ENCODE measurements at places on chromosomes 1 and 21. TPM values are rescaled to one million over a fixed set of nuclear protein-coding genes. Genes with fewer than 3 reads are reported as not detected.
A peak's percentile ranks its signal among the peaks of the same experiment; 100 is the strongest.

Gene SELENOF
- 357 TPM for polyA plus RNA-seq

Gene SELL
- polyA plus RNA-seq: 1,118 TPM

Gene GLIS1
- not detected for polyA plus RNA-seq

DNA sequence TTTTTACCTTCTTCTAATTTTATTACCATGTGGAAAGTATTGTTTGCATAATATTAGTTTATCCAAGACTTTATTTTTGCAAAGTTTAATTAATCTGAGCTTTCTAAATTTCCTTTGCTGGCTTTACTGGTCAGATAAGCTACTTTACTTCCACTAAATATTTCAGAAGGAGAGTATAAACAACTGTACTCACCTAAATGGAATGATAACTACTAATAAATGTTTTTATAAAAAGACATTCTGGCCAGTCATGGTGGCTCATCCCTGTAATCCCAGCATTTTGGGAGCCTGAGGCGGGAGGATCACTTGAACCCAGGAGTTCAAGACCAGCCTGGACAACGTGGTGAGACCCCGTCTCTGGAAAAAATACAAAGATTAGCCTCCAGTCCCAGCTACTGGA is 36.0 kb downstream of the ATP8B2 start:
- H3K36me3 ChIP-seq: no peaks in the 10 kb centered on the region
- H3K27me3 ChIP-seq: no peaks in the 10 kb centered on the region
- H3K4me1 ChIP-seq: no peaks in the 10 kb centered on the region
- H3K27ac ChIP-seq: no peak overlapping the region
- H3K4me3 ChIP-seq: no peak overlapping the region

GRCh38 chr1:27137544-27138075 is 17.3 kb downstream of the SLC9A1 start:
- no peak overlapping the region for H3K4me3 ChIP-seq
- no peaks in the 10 kb centered on the region for H3K36me3 ChIP-seq
- H3K27ac ChIP-seq: peak overlapping the region; percentile 99
- no peaks in the 10 kb centered on the region for H3K27me3 ChIP-seq
- peaks cover 75% of the 10 kb centered on the region for H3K4me1 ChIP-seq

- H3K4me3 ChIP-seq: no peak overlapping the region
- no peak overlapping the region for H3K27ac ChIP-seq
These were observed 136.6 kb downstream of the SYF2 start for GRCh38 chr1:25095635-25096200.

Gene TTC22
- not detected for polyA plus RNA-seq

- no peaks in the 10 kb centered on the region for H3K27me3 ChIP-seq
- peak overlapping the region; percentile 47 for H3K27ac ChIP-seq
- H3K4me1 ChIP-seq: no peaks in the 10 kb centered on the region
- no peak for DNase-seq
- H3K4me3 ChIP-seq: no peak overlapping the region
- H3K36me3 ChIP-seq: peaks cover 99% of the 10 kb centered on the region
These were observed 13.4 kb upstream of the OLFML3 start for GRCh38 chr1:113965703-113966412.

DNA sequence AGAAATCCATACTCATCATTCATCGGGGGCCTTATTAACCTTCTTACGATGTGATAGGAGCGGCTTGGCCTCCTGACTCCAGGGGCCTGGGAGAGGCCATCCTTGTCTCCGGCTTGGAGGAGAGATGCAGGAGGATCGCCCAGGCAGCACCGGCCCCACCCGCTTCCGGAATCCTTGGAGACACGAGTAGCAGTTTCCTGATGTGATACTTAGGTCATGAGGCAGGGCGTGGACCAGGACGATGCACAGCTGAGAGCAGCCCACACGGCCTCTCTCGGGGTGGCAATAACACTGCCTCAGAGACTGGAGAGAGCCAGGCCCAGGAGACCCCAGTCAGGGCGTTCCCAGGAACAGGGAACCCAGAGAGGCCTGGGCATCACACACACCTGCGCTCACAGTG is 163.6 kb upstream of the ARHGEF16 start:
- DNase-seq: no peak
- no peak overlapping the region for H3K27ac ChIP-seq
- no peaks in the 10 kb centered on the region for H3K27me3 ChIP-seq
- no peak overlapping the region for H3K4me3 ChIP-seq

DNA sequence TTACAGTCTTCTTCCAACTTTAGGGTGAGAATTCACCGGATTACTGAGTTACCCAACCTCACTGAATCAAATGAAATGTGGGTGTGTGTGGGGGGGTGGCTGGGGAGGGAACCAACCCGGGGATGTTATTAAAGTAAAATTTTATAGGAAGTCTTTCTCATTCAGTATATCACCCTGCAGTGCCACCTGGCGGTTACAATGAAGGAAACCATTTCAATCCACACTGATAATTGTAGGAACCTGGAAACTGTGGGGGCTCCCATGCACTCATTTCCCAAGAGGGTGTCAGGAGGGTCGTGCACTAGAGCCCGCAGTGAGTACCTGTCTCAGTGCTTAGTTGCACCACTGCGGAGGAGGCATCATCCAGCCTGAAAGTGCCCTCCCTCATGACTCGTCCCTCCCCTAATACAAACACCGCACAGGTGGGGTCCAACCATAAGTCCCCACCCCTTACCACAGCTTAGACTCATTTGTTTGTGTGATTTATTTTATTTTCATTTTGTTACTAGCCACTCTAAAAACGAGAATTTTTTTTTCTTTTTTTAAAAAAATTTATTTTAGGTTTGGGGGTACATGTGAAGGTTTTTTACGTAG is 29.1 kb upstream of the IGSF5 start:
- DNase-seq: peak; percentile 15
- H3K4me3 ChIP-seq: no peak overlapping the region
- no peaks in the 10 kb centered on the region for H3K27me3 ChIP-seq
- H3K36me3 ChIP-seq: no peaks in the 10 kb centered on the region
- H3K27ac ChIP-seq: no peak overlapping the region
- H3K4me1 ChIP-seq: no peaks in the 10 kb centered on the region

DNA sequence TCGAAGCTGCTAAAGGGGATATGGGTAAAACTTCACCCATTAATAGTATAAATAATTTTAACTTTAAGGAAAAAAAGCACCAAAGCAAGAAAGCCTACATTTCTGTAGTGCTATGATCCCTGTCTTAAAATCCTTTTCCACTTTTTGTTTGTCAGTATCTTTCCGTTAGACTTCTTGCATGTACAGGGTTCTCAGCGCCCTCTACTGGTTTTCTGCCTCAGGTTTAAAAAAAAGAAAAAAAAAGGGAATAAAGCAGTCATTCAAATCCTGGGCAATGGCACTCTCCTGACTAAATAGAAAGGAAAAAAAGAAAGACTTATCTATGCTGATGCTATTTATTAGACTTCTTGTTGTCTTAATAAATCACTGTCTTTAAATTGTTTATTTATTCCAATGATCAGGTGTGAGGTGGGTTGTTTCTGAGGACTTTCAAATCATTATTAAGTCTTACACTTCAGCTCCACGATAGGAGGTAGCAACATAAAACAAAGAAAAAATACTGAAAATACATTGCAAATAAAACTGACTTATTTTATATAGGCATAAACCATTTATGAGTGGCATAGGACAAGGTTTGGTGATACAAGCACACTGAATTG is 475.4 kb upstream of the NR5A2 start:
- no peaks in the 10 kb centered on the region for H3K4me1 ChIP-seq
- H3K36me3 ChIP-seq: no peaks in the 10 kb centered on the region
- H3K27me3 ChIP-seq: no peaks in the 10 kb centered on the region

DNA sequence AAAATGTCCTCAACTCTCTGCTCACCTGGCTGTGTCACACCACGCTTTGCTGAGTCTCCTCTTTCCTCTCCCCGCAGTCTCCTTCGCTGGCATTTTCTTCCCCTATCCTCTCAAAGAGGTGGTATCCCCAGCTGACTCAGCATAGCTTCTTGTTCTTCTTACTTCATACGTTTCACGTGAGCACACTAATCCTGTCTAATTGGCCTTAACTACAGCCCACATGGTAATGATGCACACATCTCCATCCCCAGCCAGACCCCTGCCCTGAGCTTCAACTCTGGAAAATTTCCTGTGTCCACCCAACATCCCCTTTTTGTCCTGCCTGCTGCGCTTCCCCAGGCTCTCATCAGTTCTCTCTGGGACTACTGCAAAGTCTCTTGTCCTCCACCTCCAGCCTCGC is 169.8 kb downstream of the TTLL7 start:
- peak; percentile 54 for DNase-seq
- no peak overlapping the region for H3K4me3 ChIP-seq
- H3K4me1 ChIP-seq: no peaks in the 10 kb centered on the region

DNA sequence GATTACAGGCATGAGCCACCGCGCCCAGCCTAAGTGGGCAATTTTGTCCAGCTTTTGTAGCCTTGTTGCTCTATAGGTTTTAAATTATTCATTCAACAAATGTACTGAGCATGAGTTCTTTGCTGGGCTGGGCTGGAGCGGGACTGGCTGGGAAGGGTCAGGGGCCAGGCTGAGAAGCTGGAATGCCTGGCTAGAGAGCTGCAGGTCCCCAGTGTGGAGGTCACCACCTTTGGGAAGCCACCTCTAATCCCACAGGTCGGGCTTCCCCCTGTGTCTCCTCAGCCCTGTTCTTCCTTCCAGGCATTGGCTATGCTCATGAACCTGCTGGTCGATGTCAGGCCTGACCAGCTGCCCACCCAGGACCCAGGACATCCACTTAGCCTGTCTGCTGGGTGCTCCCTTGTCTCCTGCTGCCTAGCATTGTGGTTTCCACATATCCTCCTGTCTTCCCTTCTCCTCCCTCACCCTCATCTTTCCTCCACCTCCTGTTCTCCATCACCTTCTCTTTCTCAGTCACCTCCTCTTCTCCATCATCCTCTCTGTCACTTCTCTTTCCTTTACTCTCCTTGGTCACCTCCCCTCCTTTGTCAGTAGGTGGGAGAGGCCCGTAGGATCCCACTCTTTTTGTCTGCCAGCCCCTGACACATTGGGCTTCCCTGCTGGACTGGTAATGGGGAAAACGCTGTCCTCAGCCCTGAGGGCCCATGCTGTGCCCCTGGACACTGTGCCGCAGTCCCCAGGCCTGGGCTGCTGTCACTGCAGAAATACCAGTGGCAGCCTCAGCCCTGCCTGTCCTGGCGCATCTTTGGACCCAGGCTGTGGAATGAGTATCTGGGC is 23.8 kb downstream of the SERINC2 start:
- H3K4me1 ChIP-seq: no peaks in the 10 kb centered on the region
- no peaks in the 10 kb centered on the region for H3K36me3 ChIP-seq
- DNase-seq: no peak

- H3K4me3 ChIP-seq: no peak overlapping the region
- H3K27ac ChIP-seq: no peak overlapping the region
- H3K4me1 ChIP-seq: no peaks in the 10 kb centered on the region
- DNase-seq: no peak
- H3K27me3 ChIP-seq: no peaks in the 10 kb centered on the region
These were observed 65.1 kb downstream of the ATG4C start for GRCh38 chr1:62849031-62849430.

GRCh38 chr1:166819974-166820373 is 19.3 kb upstream of the POGK start:
- H3K27ac ChIP-seq: no peak overlapping the region
- no peaks in the 10 kb centered on the region for H3K27me3 ChIP-seq
- no peak for DNase-seq
- no peaks in the 10 kb centered on the region for H3K36me3 ChIP-seq
- H3K4me3 ChIP-seq: no peak overlapping the region

DNA sequence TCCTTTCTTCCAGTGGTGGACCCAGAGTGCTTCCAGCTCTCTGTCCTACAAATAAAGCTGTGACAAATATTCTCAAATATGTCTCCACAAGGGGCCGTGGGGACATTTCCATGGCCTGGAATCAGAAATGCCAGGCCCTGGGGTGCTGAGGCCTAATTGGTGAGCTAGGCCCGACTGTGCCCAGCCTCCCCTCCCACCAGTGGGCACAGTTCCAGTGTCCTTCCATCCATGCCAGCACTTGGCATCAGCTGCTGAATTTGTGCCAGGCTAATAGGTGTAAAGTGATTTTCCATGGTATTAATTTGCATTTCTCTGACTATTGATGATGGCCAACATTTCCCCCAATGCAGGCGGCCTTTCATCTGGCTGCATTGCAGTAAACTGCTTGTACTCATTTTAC is 48.5 kb upstream of the B3GALT5 start:
- no peaks in the 10 kb centered on the region for H3K36me3 ChIP-seq
- no peaks in the 10 kb centered on the region for H3K4me1 ChIP-seq
- no peak overlapping the region for H3K4me3 ChIP-seq
- no peak overlapping the region for H3K27ac ChIP-seq
- no peaks in the 10 kb centered on the region for H3K27me3 ChIP-seq

Gene ITPKB
- polyA plus RNA-seq: 14.4 TPM

- no peaks in the 10 kb centered on the region for H3K36me3 ChIP-seq
- peak overlapping the region; percentile 88 for H3K27ac ChIP-seq
- no peaks in the 10 kb centered on the region for H3K27me3 ChIP-seq
- peak; percentile 42 for DNase-seq
- H3K4me3 ChIP-seq: no peak overlapping the region
These were observed 1.4 kb upstream of the FDPS start for GRCh38 chr1:155307247-155307740.

DNA sequence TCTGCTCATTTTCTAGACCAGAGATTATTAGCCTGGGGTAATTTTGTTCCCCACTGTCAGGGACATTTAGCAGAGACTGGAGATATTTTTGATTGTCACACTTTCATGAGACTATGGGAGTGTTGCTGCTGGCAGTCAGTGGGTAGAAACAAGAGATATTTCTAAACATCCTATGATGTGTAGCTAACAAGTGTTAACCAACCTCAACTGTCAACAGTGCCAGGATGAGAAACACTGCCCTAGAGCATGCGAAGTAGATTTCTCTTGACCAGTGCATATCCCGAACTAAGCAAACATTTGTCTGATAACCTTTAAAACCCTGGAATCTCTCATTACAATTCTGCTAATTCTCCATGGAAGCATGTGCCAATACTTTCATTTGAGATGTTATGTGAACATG is 607.4 kb upstream of the TMPRSS15 start:
- no peak overlapping the region for H3K4me3 ChIP-seq
- H3K27ac ChIP-seq: no peak overlapping the region
- no peak for DNase-seq
- H3K27me3 ChIP-seq: no peaks in the 10 kb centered on the region

- no peaks in the 10 kb centered on the region for H3K36me3 ChIP-seq
- H3K4me1 ChIP-seq: peaks cover 20% of the 10 kb centered on the region
- peak; percentile 30 for DNase-seq
- peaks cover 10% of the 10 kb centered on the region for H3K27me3 ChIP-seq
- no peak within 1 kb of the TSS for H3K27ac ChIP-seq
These were observed at the start of gene GPX7 for GRCh38 chr1:52601991-52602855. Gene GPX7, plus strand, starts transcription at chr1:52602371. Its CDS starts 39 bp downstream, at chr1:52602410.

- DNase-seq: no peak
- H3K27me3 ChIP-seq: peaks cover 14% of the 10 kb centered on the region
These were observed 6.6 kb downstream of the PTPN14 start for GRCh38 chr1:214544791-214545190.

GRCh38 chr1:51686450-51686849 is 69.6 kb downstream of the OSBPL9 start:
- no peak overlapping the region for H3K27ac ChIP-seq
- DNase-seq: no peak
- H3K27me3 ChIP-seq: no peaks in the 10 kb centered on the region
- H3K4me3 ChIP-seq: no peak overlapping the region
- no peaks in the 10 kb centered on the region for H3K36me3 ChIP-seq
